Ovary (tissue), 10 donors: ENCODE measurements at places on chromosomes 2 and 18. TPM values are rescaled to one million over a fixed set of nuclear protein-coding genes. Genes with fewer than 3 reads are reported as not detected.

Gene DNAJC5G
- 0.83 TPM for polyA plus RNA-seq

Gene VIL1
- not detected for polyA plus RNA-seq

Gene MOCOS
- polyA plus RNA-seq = 6.8 TPM

Gene PREB
- polyA plus RNA-seq = 62.3 TPM

Gene CACNB4
- polyA plus RNA-seq = 0.23 TPM

Gene NDC80
- polyA plus RNA-seq = 0.57 TPM

Gene CREG2
- polyA plus RNA-seq = 0.05 TPM

Gene SCRN3
- 9.7 TPM for polyA plus RNA-seq

Gene CNOT9
- polyA plus RNA-seq = 16.2 TPM

Gene IGFBP5
- polyA plus RNA-seq = 1,464 TPM

Gene AMER3
- not detected for polyA plus RNA-seq

GRCh38 chr18:28801876-28802275, 624.9 kb upstream of the CDH2 start:
- no peak for DNase-seq

DNA sequence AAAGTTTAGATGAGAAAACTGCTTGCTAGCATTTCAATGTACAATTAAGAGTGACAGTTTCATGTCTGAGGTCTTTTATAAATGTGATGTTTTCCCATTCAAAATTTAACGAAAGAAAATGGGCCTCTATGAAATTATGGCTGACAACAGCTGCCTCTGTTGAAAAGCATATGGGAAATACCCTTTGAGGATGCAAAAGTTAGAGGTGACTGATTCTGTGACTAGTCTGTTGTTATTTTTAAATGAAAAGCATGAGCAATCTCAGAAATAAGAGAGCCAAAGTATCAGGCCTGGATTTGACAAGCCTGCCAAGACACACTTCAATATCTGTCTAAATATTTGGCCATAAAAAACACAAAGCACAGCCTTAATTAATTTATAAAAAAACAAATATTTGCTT, 580.8 kb downstream of the ERBB4 start:
- no peak for DNase-seq

GRCh38 chr2:140862181-140862580, 1268.6 kb downstream of the LRP1B start:
- DNase-seq = no peak

DNA sequence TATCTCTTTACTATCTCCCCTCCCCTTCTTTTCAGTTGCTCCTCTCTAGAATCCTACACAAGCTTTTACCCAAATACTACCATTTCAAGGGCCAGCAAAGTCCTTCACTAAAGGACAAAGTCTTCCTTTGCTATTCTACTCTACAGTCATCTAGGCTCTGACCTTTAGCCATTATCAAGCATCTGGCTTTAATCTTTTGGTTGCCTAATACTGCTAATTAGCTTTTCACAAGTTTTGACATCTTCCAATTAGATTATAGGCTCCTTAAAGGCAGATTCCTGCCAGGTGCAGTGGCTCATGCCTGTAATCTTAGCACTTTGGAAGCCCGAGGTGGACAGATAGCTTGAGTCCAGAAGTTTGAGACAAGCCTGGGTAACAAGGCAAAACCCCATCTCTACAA, 194.4 kb downstream of the SH3BP4 start:
- no peak for DNase-seq

GRCh38 chr18:23135550-23136325, 453 bp downstream of the CABLES1 start:
- peak; percentile 12 for DNase-seq

DNA sequence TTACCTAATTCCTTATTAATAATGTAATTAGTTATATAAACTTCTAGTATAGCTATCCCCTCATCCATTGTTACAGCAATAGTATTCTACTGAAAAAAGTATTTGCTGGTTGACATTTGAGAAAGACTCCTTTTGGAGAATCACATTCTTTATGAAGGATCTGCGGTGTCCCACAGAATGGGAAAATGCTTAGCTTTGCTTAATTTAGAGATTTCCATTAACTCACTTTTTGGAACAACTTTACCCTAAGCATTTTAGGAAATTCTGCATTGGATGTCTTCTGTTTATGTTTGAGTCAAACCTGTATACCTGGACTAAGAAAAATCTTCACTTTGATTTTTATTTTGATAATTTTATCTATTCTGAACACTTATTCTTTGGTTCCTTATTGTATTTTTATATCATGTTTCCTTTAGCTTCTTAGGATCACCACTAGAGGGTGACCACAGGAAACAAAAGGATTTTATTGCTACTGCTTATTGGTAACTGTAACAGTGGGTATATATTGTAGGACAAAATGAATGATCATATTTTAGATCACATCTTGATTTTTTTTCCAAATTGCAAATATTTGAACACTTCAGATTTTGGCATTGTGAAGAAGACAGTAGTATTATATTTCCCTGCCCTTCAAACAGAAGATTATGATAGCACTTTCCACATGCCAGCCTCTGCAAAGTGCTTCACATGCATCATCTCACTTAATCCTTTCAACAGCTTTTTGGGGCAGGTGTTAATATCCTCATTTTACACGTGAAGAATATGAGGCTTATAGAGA, 79.6 kb downstream of the MIB1 start:
- no peak for DNase-seq

DNA sequence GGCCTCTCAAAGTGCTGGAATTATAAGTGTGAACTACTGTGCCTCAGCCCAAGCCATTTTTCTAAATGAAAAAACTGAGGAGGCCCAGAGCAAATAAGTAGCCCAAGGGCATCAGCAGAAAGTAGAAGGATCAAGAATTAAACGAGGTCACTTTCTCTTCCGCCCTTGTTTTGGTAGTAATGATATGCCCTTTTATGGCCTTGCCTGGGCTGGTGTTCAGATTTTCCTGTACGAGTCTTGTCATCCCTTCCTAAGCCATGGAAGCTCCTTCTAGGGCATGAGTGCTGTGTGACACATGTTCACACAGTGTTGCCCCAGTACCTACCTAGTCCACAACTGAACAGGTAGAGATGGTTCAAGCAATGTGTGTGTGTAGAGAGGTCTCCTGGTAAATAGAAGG, 6.6 kb downstream of the HPCAL1 start:
- DNase-seq = no peak

- no peak for DNase-seq
Measured at GRCh38 chr2:200171731-200172482, 134.6 kb upstream of the SPATS2L start.

DNA sequence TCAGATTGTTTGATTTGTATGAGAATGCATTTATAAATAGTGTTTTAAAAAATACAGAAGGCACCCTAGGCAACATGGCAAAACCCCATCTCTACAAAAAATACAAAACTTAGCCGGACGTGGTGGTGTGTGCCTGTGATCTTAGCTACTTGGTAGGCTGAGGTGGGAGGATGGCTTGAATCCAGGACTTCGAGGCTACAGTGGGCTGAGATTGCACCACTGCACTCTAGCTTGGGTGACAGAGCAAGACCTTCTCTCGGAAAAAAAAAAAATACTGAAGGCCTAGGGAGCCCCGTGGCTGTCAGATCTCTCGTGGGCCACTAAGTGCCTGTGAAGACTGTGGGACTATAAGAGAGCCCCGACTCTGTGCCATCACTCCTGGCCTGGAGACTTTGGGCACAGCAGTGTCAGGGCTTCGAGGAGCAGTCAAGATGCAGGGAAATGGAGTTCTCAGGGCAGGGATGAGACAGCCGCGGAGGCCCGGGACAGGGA, 40.5 kb downstream of the MYO7B start:
- DNase-seq = no peak

GRCh38 chr2:133315280-133315679, 253.0 kb downstream of the NCKAP5 start:
- DNase-seq = no peak

- no peak for DNase-seq
Measured at GRCh38 chr2:151891566-151892194, 63.5 kb upstream of the ARL5A start.

GRCh38 chr2:138324068-138324771, 177.3 kb upstream of the SPOPL start:
- no peak for DNase-seq

DNA sequence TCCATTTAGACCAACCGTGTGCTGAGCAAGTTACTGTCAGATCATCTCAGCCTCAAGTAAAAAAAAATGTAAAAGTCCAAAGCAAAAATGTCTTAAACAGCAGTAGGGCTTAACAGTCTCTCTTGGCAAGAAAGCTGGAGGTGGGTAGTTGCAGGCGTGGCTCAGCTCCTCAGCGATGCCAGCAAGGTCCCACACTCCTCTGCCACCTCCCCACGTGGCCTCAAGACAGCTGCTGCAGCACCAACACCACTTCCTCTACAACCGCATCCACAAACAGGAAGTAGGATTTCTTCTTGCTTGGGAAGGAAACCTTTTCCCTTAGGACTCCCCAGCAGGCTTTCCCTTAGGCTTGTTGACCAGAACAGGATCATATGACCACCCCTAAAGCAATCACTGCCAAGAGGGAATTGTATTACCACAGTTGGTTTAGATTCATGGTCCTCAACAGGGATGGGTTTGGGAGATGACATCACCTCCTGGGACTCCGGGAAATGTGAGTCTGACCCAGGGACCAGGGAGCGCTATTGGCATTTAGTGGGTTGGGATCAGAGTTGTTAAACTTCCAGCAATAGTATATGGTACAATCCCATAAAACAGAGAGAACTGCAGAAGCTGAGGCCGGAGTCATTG, 97.1 kb downstream of the MAPK4 start:
- DNase-seq = no peak

GRCh38 chr2:165777522-165778186, 16.4 kb downstream of the GALNT3 start:
- no peak for DNase-seq

- DNase-seq = no peak
Measured at GRCh38 chr2:100753881-100754280, 66.1 kb upstream of the NPAS2 start.

GRCh38 chr18:765764-766549, 46.1 kb downstream of the YES1 start:
- no peak for DNase-seq

- DNase-seq = no peak
Measured at GRCh38 chr18:25005541-25006403, 346.2 kb downstream of the ZNF521 start.

DNA sequence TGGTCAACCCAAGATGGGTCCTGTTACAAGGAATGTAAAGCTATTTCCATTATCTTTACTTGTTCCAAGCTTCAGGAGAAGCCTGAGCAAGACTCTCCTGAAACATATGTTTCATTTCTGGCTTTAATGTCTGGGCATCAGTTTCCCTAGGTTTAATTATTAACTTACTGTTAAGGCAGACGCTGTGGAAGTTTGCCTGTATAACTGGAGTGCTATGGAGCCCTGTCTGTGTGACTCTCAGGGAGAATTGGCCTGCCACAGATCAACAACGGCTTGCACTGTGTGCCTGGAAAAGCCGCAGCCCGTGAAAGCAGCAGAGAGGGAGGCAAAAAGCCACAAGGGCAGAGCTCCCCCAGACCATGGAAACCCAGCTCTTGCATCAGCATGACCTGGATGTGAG, 22.1 kb upstream of the LONRF2 start:
- no peak for DNase-seq

GRCh38 chr2:127674241-127675209, 805 bp downstream of the LIMS2 start:
- DNase-seq = no peak

- no peak for DNase-seq
Measured at GRCh38 chr2:69255760-69256159, 131.3 kb downstream of the GFPT1 start.

DNA sequence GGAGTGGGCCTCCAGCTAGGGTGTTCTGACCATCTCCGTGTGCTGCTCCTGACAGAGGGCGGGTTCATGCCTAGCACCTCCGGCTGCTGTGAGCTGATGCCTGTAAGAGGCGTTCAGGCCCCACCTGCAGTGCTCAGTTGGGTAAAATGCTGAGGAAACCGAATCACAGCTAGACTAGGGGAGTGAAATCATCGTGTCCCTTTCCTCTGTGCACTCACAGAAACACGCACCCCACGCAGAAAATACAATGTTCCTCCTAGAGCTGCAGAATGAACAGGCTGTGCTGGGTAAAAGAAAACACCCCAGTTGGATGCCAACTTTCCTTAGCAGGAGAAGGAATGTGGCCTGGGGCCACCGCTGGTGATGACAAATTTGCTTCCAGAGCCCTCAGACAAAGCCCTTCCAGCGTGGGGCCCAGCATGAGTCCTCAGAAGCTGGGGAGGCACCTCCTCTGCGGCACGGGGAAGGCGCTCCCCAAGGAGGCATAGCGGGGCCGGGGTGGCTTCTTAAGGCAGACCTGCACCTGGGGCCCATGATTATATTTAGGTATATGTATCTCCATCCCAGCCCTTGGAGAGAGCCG, 16.3 kb upstream of the ARHGEF4 start:
- DNase-seq = peak; percentile 61

DNA sequence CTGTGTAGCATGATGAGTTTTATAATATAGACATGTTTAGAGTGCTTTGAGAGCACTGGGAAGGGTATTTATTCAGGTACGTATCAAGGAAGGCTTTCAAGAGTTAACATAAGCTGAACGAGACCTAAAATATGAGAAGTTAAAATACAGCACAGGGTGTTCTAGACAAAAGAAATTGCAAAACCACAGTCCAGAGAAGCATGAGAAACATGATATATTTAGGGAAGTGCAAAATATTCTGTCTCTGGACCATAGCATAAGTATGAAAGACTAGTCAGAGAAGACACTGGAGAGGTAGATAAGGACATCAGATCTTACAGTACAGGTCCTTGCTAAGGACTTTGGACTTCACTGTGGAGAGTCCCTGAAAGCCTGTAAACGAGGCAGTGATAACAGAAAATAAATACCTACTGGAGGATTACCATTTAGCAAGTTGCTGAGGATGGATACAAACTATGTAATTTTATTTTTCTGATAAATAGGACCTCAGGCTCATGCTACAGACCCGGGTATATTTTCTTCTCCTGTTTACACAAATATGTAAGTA, 43.7 kb downstream of the FSIP2 start:
- DNase-seq = no peak

- DNase-seq = no peak
Measured at GRCh38 chr2:65186093-65186868, 41.4 kb upstream of the ACTR2 start.
